ENCODE measurements at places on chromosomes 4 and X.
A peak's percentile ranks its signal among the peaks of the same experiment; 100 is the strongest.

DNA sequence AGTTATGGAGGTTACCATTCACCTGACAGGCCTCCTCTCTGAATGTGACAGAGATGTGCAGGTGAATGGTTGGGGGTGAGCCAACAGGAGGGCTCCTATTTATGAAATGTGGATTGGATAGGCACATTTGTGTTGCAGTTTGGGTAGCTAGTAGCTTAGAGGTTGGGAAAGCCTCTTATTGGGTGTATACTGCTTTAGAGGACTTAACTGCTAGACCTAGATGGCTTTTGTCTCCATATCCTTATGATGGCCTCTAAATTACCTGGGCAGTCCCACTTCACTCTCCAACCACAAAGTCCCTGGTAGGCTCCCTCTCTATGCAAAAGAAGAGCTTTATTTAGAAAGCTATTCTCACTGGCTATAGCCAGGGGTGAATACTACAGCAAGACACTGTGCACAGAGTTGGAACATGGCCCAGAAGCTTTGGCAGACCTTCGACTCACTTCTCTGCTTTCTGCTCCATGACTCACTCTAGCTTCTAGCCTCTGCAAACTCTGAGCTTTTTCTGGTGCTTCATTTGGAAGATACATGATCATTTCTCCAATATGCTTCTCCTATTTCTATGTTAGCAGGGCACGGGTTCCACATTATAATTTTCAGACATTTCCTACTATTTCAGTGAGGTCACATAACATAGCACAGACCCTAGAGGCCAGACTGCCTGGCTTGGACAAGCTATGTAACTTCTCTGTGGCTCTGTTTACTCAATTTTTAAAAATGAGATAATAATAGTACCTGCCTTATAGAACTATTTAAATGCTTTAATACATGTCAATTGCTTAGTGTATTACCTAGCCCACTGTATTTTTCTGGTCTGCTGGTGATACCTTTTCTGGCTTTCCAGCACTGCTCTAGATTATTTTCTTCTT, 6.0 kb upstream of the VGLL1 start:
- no peak for DNase-seq

- no peak for DNase-seq
Observed at GRCh38 chrX:153665726-153666306, 7.8 kb downstream of the PNCK start.

DNA sequence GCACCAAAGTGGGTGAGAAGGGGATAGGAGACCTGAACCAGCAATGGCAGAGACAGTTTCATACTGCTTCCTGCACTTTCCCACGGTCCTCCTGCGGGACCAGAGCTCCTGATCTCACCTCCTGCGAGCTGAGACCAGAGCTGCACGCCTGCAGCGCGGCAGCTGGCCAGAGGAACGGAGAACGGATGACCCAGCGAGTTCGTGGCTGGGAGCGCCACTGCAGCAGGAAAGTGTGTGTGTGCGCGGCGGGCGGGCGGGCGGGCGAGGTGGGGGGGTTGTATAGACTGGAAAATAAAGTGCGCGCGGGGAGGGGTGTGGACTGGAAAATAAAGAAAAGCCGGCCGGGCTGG, 16.5 kb downstream of the MCF2 start:
- peak; percentile 17 for DNase-seq

GRCh38 chr4:112060212-112060611, 85.0 kb upstream of the FAM241A start:
- DNase-seq = no peak

DNA sequence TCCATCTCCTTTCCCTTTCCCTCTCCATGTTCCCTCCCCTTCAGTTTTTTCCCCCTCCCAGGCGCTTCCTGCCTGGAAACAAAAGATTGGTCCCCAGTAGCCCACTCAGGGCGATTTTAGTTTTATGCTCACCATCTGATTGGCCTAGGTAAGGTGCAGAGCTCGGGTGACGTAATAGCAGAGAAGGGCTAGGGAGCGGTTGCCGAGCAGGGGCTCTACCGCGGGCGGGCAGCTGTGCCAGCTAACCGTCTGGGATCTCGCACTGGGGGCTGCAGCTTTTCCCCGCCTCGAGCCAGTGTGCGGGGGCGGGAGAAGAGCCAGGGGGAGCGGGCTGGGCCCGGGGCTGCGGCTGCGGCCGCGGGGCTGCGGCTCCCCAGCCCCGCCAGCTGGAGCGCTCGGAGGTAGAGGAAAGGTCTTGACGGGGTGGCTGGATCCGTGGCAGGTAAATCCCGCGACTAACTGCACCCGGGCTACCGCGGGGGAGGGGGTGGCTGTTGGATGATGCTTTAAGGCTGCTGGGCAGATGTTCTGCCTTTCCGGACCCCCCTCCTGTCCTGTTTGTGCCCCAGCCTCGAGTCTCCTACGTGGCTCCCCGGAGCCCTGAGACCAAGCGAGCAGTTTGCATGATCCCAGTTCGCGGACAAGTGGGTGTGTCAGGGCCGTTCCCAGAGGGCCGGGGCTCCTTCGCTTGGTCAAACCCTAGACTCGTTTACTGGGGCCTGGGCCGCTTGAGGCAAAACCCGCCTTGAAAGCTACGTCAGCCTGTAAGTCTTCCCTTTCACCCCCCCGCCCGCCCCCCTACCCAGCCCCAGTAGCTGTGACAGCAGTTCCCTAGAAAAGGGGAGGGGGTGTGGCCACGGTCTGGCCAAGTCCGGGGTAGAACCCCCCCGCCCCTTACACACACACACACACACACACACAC, at the start of gene PAK3:
TSS of gene PAK3 (plus strand) at position 218 of the 922 bp plus-strand sequence. CDS start 26,913 bp downstream, outside the sequence.
- DNase-seq = peak; percentile 61

- no peak for DNase-seq
Observed at GRCh38 chr4:144818136-144818535, 172.2 kb downstream of the HHIP start.

All from glutamatergic neuron (in vitro differentiated cells).